WTC11 (cell line): ENCODE measurements at places on chromosomes 12 and 14.

DNA sequence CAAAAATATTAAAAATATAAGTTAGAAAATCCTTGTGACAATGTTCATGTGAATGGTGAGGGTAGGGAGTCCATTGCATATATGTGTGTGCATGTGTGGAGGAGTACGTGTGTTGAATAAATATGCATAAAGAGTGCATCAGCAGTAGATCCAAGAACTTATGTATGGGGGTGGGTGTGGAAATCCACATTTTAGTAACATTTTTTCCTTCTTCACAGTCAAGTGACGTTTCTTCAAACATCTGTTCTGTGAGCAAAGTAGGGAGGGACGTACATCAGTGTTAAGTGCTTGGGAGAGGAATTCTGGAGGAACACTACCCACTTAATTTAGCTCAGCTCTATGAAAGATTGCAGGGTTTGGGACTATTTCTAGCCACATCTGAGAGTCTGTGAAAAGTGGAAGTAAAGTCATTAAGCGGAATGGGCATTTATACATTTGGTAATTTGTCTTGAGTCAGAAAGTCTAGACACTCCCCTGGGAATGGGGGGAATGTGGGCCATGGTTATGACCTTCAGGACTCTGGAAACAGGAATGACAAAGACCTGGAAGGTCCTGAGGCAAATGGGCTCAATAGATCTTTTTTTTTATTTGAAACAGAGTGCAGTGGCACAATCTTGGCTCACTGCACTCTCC is 156.4 kb upstream of the PLXNC1 start:
- DNase-seq = no peak

DNA sequence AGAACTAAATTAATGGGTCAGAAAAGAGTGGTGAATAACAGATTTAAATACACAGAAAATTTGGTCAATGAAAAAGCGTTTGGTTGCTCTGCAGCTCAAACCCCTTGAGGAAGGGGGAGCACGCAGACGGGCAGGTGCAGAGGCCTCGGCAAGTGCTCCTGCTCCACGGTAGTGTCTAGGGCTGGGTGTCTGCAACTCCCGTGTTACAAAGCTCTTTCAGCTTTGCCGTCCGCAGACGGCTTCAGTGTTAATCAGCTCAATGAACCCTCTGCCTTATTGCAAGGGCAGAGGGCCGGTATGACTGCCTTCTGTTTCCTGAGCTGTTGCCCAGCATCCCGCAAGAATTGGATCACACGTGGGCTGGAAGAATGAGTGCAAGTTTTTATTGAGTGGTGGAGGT is 125.7 kb upstream of the TRHDE start:
- DNase-seq = no peak

GRCh38 chr12:24705216-24705615 is 243.7 kb downstream of the BCAT1 start:
- DNase-seq = no peak

DNA sequence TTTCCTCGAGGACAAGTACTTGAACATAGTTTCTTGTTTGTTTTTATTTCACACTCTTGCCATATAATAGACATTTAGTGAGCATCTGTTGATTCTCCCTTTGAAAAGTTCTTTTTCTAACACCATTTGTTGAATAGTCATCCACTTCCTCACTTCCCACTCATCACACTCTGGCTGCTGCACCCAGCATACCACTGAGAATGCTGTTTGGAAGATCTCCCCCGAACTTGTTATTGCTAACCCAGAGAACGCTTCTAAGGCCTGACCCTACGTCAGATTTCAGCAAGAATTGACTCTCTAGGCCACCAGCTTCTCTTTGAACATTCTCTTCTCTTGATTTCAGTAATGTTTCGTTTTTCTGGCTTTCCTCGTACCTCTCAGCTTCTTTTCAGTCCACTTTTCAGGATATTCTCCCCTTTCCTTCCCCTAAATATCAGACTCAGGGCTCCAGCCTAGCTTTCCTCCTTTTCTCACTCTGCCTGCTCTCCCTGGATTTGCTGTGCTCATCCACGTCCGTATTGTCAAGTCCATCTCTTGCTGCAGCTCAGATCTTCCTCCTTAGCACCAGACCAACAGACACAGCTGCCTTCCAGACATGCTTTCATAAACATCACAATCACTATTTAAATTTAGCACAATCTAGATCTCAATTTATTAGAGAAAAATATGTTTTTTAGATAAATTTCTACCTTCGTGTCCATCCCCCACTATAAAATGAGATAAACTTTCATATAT is 94.0 kb upstream of the SLC38A4 start:
- DNase-seq = no peak

DNA sequence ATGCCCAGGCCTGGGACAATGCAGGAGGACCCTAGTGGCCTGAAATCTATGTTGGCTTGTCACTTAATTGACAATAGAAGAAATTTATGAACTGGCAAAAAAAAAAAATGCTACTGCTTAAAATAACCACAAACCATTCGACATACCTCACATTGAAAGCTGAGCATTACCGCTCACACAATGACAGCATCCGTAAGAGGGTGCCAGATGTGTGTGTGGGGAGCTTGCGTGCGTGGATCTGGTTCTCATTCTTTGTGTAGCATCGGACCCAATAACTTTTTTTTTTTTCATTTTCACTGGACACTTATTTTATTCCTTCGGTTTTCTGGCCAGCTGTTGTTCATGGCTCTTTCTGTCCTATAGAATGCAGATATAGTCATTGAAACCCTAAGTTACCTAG is 216.7 kb downstream of the VRK1 start:
- DNase-seq = no peak

DNA sequence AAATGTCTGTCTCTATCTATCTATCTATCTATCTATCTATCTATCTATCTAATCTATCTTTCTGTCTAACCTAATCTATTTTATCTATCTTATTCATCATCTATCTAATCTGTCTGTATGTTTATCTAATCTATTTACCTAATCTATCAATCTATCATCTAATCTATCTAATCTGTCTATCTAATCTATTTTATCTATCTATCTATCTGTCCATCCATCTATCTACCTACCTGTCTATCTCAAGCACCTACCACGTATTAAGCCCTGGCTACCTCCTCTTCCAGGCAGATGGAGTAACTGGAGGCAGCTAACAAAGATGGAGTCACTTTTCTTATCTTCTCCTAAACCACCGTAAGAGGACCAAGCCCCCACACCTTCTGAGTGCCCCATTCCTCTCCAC is 5.8 kb downstream of the CD4 start:
- no peak for DNase-seq

- DNase-seq = no peak
Observed at GRCh38 chr12:112322882-112323547, 59.2 kb downstream of the HECTD4 start.

DNA sequence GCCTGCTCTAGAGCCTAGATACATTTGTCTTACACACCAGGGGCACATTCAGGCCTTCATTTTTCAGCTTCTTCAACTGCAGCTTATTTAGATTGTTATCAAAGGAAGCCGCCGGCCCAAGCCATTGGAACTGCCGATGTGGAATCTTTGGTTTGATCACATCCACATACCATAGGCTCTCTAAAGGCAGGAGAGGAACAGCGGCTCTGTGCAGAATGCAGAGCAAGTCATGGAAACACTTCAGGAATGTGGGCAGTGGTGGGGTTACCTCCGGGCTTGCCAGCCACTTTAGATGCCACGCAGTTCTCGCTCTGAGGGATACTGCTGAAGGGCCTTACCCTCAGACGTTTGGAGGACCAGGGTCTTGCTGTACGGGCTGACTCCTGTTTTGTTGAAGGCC is 53.4 kb upstream of the PYGL start:
- DNase-seq = no peak

DNA sequence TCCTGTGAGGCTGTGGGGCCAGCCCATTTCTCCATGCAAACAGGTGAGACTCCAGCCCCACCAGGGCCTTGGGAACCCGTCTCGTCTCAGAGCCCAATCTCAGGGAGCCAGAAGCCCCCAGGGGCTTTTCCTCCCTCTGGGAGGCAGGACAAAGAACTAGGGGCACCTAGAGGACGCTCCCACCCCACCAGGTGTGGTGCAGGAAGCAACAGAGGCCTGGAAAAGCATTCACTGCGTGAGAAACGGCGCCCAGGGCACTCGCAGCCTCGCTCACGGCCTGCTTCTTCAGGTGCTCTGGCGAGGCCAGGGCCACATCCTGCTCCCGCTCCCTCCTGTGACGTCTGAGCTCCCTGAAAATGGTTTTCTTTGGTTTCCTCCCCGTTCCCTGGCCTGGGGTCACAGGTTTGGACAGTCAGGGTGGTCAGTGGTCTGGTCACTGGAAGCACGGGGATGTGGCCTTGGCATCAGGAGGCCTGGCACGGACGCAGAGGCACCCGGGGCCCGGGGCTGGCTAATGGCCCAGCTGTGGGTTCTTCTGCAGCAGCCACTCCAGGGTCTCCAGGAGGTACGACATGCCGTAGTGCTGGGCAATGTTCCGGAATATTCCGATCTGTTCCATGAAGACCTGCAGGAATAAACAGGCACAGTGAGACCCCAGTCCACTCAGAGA is 5.7 kb downstream of the P2RX2 start:
- DNase-seq = no peak

GRCh38 chr14:89767131-89767530 is 187.4 kb downstream of the EFCAB11 start:
- DNase-seq = no peak

DNA sequence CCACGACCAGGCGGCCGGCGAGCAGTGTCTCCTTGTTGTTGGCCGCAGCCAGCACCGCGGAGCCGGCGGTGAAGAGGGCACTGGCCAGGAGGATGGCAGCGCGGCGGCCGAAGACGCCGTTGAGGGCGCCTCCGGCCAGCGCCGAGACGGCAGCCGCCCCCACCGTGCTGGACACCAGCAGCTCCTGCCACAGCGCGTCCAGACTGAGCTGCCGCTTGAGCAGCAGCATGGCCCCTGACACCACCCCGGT is 691 bp downstream of the SLC2A13 start:
- DNase-seq = no peak

DNA sequence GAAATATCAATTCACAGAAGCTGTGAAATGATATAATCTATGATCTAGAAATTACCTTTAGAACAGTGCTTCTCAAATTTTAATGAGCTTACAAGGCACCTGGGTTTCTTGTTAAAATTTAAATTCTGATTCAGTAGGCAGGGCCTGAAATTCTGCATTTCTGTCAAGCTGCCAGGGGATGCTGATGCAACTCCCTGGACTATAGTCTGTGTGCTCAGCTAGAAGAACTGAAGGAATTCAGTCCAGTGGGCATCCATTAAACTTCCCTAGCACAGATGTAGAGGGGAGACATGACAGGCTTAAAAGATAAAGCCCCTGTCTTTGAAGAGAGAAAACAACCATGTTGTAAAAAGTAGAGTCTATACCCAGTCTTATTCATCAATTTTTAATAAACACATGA is 441.8 kb downstream of the TMTC2 start:
- no peak for DNase-seq

GRCh38 chr14:26199590-26200370 is 398.1 kb downstream of the NOVA1 start:
- no peak for DNase-seq

DNA sequence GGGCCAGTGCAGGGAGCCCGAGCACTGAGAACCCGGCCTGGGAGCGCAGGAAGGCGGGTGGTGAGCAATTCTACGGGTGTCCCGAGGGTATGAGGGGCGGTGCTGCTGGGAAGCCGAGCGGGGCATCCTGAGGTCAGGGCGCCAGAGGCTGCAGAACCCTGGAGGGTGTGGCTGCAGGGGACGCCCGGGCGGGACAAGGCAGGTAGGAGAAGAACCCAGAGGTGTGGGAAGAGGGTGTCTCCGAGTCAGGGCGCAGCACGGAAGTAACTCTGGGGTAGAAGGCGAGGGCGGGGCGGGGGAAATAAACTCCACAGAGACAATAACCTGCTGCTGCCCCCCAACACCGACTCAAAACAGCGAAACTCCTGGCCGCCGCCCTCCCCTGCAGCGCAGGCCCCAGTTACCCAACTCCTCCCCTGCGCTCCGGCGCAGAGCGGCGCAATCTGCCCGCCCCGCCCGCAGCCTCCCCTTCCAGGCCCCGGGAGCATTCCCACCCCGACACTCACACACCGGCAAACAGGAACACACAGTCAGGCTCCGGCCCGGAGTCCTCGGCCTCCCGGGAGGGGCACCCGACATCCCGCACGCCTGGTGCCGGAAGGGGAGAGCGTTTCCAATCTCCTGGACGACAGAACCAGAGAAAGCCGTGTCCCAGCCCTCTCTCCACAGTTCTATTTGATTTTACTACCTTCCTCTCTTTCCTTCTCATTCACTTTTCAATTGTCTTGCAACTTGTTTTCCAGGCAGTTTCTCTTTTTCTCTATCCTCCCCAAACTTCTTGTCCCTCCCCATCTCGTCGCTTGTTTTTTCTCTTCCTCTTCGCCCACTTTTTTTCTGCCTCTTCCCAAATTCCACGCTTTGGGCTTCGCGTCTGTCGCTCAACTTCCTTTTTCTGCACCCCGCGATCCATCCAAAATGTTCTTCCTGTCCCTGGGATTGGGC is 2.4 kb downstream of the HRK start:
- peak; percentile 49 for DNase-seq

GRCh38 chr14:72476657-72477499 is 417.0 kb downstream of the DPF3 start:
- DNase-seq = no peak

DNA sequence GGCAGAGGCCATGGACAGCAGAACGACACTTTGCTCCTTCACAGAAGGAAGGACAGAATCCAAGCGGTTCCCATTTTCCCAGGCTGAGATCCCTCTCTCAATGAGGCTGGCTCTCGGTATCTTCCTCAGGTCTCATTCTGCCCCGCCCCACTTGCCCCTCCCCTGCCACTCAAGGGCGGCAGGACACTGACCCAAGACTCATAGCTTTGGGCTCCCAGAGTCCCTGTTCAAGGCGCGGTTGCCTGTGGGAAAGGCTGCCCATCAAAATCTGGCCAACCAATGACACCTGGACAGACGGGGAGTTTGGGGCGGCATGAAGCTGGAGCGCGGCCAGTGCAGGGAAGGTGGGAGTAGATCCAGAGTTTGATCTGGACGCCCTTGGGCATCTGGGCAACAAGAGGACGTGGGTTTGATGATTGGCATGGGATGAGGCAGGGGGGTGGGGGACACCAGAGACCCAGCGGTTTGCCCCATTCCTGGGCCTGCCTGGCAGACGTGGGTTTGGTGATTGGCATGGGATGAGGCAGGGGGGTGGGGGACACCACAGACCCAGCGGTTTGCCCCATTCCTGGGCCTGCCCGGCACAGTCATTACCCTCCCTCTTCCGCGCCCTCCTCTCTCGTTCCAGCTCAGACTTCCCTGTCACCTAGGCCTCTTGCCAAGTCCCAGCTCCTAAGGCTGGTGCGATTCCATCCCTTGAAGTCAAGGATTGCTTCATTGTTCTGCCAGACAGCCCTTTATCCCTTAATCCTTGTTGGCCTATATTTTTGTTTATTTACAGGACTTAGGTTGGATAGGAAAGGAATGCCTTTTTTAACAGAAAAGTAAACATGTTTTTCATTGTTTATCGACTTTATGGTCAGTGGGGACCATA is 92.1 kb downstream of the NINJ2 start:
- peak; percentile 68 for DNase-seq

- no peak for DNase-seq
Observed at GRCh38 chr12:26062566-26062965, 62.3 kb downstream of the BHLHE41 start.
